Activated T-cell treated with anti-CD3 and anti-CD28 coated beads, Interleukin-2, amount 50 U/mL, for 4 hours (primary cell): ENCODE measurements at places on chromosomes 4 and X. TPM values are rescaled to one million over a fixed set of nuclear protein-coding genes. Genes with fewer than 3 reads are reported as not detected.

GRCh38 chr4:86106475-86106874 is 253.4 kb downstream of the MAPK10 start:
- no peak for DNase-seq

Gene INPP4B
- total RNA-seq = 99.0 TPM

Gene GYG2
- not detected for total RNA-seq

DNA sequence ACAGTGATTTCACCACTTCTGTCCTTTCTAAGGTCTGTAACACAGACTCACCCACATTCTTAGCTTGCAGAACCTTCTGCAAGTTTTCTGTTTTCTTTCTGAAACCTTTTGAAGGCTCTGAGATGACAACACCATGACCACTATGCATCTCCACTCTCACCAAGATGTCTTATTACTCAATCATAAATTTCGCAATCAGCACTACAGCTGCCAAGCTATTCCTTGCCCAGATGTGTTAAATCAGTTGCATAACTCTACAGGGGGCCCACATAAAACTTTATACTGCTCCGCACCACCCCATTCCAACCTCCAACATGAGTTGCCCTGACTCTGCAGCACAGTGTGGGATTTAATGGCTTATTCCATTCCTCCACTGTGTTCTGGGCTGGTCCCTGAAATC is 229.9 kb downstream of the COL25A1 start:
- DNase-seq = no peak

DNA sequence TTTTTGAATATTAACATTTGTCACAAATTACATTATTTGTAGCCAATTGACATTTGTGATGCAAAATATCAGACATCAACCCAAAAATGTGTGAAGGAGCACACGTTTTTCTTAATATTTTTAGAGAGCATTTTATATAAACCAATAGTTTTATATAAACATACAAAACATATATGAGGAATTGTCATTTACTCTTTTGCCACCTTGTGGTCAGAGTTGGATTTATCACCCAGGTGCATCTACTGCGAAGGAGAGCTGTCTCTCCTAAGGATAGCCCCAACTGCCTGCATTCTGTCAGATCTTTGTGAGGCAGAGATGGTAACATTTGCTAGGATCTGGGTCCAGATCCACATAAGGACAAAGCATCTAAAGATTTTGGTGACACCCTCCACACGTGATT is 2.5 kb upstream of the USP27X start:
- DNase-seq = no peak
